ENCODE measurements at places on chromosomes 5 and 9.

GRCh38 chr9:105242557-105242956, 1.9 kb upstream of the SLC44A1 start:
- DNase-seq: no peak

DNA sequence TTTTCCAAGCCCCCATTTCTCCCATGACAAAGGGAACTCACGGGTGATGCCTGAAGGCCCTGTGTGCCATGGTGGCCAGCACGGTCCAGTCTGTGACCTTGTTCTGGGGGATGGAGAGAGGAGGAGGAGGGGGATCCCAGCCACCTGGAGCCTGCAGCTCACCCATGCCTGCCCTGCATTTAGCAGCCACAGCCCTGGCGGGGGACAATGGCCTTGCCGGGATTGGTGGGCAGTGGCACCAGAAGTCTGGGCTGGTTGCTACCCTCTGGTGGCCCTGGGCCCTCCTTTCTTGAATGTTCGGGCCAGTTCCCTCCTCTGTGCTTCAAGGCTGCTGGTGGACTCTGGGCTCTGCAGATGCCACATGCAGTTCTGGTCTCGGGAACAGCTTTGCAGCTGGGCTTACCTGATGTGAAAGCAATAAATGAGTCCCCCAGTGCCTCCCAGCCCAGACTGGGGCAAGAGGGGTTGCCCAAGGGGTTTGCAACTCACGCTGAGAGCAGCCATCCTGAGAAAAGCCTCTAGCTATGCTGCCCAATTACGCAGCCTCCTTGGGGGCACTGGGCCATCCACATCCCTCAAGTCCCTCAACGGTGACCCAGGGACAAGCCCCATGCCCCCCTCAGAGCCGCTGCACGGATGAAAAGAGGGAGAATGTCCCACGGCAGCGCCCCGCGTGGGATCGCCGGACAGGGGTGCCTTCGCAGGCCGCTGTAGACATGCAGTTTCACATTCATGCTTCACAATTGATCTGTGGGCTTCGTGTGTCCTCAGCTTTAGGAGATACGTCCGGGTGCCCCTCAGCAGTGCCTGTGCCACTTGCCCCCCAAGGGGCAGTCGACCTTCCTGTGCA, 49.2 kb upstream of the FCN1 start:
- DNase-seq: no peak

DNA sequence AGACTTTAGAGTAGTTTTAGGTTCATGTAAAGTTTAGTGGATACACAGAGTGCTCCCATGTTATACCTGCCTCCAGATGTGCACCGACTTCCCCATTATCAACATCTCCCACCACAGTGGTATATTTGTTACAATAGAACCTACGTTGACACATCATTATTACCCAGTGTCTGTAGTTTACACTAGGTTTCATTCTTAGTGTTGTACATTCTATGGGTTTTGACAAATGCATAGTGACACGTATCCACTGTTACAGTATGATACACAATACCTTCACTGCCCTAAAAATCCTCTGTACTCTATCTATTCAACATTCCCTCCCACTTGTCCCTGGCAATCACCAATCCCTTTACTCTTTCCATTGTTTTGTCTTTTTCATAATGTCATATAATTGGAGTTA, 34.3 kb upstream of the CRHBP start:
- DNase-seq: no peak

DNA sequence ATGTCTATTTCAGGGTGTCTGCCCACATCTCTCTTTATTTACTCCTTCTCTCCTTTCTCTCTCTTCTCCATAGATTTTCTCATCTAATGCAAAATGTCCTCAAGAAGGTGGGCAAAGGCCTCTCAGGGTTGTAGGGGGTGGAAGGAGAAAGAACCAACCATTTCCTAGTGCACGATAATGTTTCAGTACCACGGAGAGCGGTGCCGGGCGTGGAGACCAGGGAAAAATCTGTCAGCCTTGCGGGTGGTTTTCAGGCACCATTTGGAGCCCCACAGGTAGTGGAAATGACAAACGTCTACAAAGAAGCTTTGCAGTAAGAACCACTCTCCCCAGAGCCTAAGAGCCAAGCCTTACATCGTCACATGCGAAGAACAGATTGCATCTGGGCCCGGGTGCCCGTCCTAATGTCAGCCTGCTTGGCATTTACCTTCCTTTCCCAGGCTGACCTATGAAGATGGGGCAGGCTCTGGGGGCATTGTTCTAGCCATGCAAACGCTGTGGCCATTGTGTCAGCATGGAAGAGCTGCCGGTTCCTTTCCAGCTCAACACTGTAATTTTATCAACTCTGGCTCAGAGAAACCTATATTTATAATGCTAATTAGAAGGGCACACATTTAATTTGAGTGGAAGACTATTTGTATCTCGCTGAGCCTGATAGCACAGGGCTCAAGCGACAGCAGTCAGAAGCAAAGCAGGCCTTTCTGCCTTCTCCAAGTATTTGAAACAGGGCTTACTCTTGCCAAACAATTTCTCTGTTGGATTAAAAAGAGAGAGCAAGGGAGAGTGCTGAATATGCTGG, 430.1 kb upstream of the WWC1 start:
- DNase-seq: no peak

GRCh38 chr5:14097998-14098471, 45.1 kb upstream of the TRIO start:
- no peak for DNase-seq

- DNase-seq: no peak
Measured at GRCh38 chr9:130426883-130427282, 17.9 kb upstream of the ASS1 start.

- peak; percentile 43 for DNase-seq
Measured at GRCh38 chr5:36744773-36745589, 131.6 kb upstream of the NIPBL start.

Measured in COR-L47 (cell line).